ENCODE measurements at places on chromosomes 5 and 9. TPM values are rescaled to one million over a fixed set of nuclear protein-coding genes. Genes with fewer than 3 reads are reported as not detected.

DNA sequence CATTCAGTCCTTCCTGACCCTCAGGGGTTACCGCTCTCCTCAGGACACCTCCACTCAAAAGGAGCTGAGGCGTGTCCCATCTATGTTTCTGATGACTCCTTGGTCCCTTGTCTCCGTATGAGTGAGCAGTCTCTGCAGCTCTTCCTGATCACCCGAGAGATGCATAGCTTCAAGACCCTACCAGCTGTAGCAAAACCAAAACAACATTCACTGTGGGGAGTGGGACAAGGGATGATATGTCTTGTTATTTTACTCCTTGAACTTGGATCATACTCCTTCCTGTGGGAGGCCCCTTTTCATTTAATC is 14.4 kb downstream of the GLDC start:
- DNase-seq, result no peak

DNA sequence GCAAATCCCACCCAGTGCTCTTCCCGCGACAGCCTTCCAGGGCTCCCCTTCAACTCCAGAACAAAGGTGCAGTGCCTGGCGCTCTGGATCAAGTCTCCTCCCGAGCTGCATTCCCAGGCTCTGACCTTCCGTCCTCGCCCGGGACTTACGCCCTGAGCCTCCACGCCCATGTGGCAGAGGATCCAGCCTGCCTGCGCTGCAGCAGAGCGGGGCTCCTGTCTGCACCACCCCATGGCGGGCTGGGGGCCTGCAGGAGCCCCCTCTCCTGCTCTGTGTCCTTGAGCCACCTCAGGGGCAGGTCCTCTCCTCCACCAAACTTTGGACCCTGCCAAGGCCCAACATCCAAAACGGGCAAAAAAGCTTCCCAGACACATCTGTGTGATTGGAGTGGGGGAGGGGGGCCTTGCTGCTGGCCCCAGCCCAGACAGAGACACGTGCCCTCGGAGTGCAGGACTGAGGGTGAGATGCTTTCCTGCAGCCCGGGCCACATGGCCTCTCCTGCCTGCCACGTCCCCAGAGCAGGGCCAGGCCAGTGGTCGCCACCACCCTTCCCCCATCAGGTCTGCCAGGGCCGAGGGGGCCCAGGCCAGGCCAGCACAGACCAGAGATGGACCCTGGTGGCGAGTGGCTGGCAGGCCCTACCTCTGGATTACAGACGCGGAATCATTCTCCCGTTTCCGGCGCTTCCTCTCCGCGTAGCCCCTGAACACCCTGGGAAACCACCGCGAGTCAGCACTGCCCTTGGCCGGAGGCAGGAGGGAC is 4.4 kb downstream of the NSMF start:
- DNase-seq, result no peak

- DNase-seq, result no peak
Measured at GRCh38 chr5:109876030-109876725, 186.5 kb downstream of the MAN2A1 start.

DNA sequence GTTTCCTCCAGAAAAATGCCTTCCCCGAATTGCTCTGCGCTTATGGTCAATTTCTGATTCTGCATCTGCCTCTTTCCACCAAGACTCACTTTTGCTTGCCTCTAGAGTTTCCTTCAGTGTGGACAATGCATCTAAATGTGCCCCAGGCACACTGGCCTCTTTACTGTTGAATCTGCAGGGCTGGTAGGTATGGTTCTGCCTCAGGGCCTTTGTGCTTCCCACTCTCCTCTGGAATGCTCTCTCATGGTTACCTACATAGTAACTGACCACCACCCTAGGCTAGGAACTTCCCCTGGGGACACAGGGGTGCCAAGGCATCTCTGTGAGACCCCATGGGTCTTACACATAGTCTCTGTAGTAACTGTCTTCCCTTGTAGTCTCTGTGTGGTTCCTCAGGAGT is 1258.6 kb downstream of the CDH12 start:
- DNase-seq, result no peak

GRCh38 chr5:79284846-79285245 is 48.9 kb downstream of the JMY start:
- no peak for DNase-seq

- no peak for DNase-seq
Measured at GRCh38 chr5:148939676-148940075, 113.3 kb downstream of the ADRB2 start.

DNA sequence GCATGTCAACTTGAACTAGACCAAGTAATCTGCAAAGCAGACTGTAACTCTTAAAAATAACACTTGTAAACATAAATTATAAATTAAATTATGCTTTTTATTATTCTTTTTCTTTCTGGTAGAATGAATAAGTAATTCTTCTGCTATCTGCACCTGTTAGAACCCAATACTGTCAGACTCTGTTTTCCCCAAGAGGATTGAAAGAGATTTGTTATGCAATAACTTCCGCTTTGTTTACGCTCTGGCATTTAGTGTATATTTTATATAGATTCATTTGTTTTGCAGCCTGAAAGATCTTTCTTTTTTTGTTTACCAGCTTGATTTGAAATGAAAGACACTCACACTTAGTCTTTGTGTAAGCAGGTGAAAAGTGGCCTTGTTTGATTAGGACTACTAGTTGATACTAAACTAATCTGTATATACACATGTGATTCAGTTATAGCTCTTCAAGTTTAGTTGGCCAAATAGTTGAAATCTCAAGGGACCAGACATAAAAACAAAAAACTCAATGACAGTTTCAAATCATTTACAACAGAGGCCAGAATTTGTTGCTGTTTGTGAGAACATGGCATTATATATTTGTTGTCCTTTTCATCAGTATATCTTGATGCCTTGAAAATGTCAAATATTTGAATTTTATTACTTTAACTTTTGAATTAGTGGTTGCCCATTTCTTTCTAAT is 155.8 kb downstream of the PBX3 start:
- no peak for DNase-seq

DNA sequence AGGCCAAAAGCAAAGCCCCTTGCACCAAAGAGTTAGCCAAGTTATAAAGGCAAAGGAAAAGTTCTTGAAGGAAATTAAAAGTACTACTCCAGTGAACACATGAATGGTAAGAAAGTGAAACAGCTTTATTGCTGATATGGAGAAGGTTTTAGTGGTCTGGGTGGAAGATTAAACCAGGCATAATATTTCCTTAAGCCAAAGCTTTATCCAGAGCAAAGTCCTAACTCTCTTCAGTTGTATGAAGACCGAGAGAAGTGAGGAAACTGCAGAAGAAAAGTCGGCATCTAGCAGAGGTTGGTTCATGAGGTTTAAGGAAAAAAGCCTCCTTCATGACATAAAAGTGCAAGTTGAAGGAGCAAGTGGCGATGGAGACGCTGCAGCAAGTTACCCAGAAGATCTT is 3.1 kb upstream of the NUDT12 start:
- no peak for DNase-seq

DNA sequence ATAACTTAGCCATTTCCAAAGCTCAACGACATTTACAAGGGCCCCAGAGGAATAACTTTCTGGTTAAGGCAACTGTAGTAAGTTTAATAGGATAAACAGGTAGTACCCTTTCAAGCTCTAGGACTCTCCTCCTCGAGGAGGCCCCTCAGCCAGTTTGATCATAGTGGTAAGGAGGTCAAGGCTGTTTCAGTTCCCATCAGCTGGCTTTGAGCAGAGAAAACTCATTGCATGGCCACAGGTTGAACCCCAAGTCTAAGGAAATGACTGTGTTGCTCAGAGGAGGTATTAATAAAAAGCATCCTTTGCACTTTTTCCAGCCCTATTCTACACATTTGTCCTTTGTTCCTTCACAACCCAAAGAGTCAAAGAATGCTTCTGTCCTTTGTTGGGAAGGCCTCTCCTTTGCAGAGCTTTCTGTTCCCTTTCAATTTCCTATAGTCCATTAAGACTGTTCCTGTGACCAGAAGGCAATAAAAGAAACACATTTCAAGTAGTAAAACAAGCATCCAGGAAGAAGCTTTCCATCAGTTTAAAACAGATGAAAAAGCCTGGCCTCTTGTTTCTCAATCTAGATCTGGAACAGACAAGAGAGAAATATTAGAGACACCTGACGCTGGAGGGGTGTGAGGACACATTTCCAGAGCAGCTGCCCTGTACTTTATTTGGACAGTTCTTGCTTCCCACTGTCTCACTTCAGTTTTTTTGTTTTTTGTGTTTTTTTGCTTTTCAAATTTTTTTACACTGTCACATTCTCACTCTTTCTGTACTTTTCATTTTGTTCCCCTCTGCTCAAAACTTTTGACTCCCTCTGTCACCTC is 54.1 kb downstream of the PRRC1 start:
- no peak for DNase-seq

- DNase-seq, result peak; percentile 70
Measured at GRCh38 chr9:127503947-127504886, 52.9 kb downstream of the LRSAM1 start.

DNA sequence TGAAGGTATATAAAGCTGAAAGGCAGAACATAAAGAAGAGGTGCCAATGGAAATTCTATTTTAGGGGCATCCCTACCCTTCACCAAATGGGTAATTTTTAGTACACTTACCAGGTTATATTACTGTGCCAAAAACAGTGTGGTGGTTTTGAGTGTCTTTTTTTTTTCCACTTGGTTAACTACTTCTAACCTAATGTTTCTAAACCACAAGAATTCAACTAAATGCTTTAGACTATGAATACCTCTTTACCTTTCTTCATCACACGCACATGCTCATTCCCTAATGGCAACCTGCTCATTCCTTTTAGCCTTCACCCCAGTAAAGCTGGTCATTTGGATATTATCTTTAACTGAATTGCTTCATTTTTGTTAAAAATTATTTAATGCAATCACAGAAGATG is 215.6 kb downstream of the PIK3R1 start:
- DNase-seq, result no peak

DNA sequence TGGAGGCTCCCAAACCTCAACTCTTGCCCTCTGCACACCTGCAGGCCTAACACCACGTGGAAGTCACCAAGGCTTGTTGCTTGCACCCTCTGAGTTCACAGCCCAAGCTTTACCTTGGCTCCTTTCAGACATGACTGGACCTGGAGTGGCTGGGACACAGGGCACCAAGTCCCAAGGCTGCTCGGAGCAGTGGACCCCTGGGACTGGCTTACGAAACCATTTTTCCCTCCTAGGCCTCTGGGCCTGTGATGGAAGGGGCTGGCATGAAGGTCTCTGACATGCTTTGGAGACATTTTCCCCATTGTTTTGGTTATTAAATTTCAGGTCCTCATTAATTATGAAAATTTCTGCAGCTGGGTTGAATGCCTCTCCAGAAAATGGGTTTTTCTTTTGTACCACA is 994.4 kb upstream of the NUDT12 start:
- DNase-seq, result no peak

- no peak for DNase-seq
Measured at GRCh38 chr5:78419396-78419795, 59.0 kb downstream of the SCAMP1 start.

DNA sequence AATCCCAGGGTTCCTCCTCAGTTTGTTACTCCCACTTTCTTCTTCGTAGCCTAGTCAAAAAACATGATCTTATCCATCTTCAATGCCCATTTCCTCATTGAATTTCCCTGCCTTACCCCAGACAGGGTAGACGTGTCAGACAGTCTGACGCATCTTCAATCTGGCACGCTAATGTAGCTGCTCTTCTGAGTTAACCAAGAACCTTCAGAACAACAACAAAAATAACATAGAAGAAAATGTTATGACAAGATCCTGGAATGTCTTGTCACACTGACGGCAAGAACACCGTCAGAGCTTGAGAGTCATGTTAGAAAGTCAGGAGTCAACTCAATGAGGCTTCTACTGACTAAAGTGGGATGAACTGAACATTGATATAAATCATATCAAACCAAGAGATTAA is 122.7 kb upstream of the SPDL1 start:
- DNase-seq, result no peak

- DNase-seq, result no peak
Measured at GRCh38 chr9:114684036-114684435, 2.0 kb upstream of the TEX48 start.

- no peak for DNase-seq
Measured at GRCh38 chr9:24051587-24051986, 225.5 kb upstream of the ELAVL2 start.

DNA sequence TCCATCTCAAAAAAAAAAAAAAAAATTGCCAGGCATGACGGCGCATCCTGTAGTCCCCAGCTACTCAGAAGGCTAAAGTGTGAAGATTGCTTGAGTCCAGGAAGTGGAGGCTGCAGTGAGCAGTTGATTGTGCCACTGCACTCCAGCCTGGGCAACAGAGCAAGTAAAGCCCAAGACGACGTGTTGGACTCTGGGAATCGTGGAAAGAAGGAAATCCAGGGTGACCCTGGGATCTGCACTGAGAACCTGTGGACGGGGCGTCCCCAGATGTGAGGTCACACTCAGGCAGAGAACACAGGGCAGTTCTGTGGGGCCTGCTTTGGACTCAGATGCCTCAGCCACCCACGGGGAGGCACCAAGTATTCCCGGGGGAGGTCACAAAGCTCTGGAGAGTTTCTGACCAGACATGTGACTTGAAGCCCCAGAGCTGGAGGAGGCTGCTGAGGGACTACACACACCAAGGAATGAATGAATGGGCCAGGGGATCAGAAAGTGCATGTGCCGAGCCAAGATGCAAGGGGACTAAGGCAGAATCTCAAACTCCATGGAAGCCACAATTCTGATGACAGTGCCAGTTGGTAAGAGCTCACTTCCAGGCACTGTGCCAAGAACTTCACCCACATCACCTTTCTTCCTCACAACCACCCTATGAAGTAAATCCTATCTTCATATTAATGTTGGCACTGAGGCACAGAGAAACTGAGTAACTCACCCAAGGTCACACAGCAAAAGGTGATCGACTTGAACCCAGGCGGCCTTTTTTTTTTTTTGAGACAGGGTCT is 12.9 kb downstream of the DYNC2I2 start:
- DNase-seq, result no peak

- DNase-seq, result no peak
Measured at GRCh38 chr5:5370059-5370774, 52.3 kb upstream of the ICE1 start.

GRCh38 chr5:24110004-24110615 is 534.7 kb downstream of the CDH10 start:
- DNase-seq, result no peak

The TAF7 gene
- 146 TPM for polyA plus RNA-seq

The TAF11L2 gene
- polyA plus RNA-seq, result not detected

The SLU7 gene
- 72.2 TPM for polyA plus RNA-seq

The CETN3 gene
- 83.0 TPM for polyA plus RNA-seq

The CDC20B gene
- polyA plus RNA-seq, result 0.94 TPM

The IER5L gene
- 11.7 TPM for polyA plus RNA-seq

The GABRG2 gene
- polyA plus RNA-seq, result 0.11 TPM

The PCDHGA6 gene
- 6.5 TPM for polyA plus RNA-seq

The LCN6 gene
- polyA plus RNA-seq, result not detected

The ARAP3 gene
- 20.8 TPM for polyA plus RNA-seq

The PCDHB10 gene
- polyA plus RNA-seq, result 9.4 TPM

The PCDHGA1 gene
- 1.3 TPM for polyA plus RNA-seq
